ENCODE measurements at places on chromosomes 11 and 22.

GRCh38 chr11:88266157-88266556 lies 71.4 kb downstream of the CTSC start:
- DNase-seq, result no peak
- no peak overlapping the region for H3K27ac ChIP-seq
- H3K36me3 ChIP-seq, result no peaks in the 10 kb centered on the region

GRCh38 chr11:57360991-57361390 lies 20.0 kb downstream of the PRG3 start:
- no peaks in the 10 kb centered on the region for H3K27me3 ChIP-seq
- no peak overlapping the region for H3K4me3 ChIP-seq
- H3K27ac ChIP-seq, result peak overlapping the region; percentile 37
- no peak for DNase-seq
- peaks cover 40% of the 10 kb centered on the region for H3K4me1 ChIP-seq

- no peaks in the 10 kb centered on the region for H3K36me3 ChIP-seq
- no peaks in the 10 kb centered on the region for H3K27me3 ChIP-seq
- no peak overlapping the region for H3K4me3 ChIP-seq
- no peak overlapping the region for H3K27ac ChIP-seq
- H3K4me1 ChIP-seq, result no peaks in the 10 kb centered on the region
- no peak for DNase-seq
Measured at GRCh38 chr11:1456176-1456575, 30.4 kb downstream of the MOB2 start.

DNA sequence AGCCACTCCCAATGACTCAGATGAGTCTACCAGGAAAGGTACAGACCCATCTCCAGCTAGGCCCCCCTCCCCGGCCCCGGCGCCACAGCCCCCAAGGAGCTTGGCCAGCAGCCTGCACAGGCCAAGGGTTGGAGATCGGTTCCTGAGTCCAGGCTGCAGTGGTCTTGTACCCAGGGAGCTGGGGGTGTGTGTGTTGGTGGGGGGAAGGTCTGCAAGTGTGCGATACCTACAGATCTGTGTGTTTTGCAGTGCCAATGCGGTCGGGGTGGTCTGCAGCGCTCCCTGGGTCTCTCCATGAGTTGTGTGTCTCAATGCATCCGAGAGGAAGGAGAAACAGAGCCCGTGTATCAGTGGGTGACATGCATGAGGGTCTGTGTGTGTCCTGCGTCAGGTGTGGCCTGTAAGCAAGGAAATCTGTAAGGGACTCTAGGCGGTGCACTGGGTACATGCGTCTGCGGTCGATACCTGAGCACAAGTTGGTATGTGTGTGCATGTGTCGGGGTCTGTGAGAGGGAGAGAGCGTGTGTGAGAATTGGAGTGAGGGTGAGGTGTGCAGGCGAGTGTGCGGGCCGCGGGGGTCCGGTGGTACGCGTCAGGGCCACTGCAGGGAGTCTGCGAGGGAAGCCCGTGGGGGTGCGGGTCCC lies 645 bp downstream of the CDC42BPG start:
- H3K4me1 ChIP-seq, result peaks cover 33% of the 10 kb centered on the region
- H3K27me3 ChIP-seq, result no peaks in the 10 kb centered on the region
- peak; percentile 21 for DNase-seq
- peak overlapping the region; percentile 79 for H3K4me3 ChIP-seq
- H3K36me3 ChIP-seq, result peaks cover 4% of the 10 kb centered on the region
- peak overlapping the region; percentile 92 for H3K27ac ChIP-seq

DNA sequence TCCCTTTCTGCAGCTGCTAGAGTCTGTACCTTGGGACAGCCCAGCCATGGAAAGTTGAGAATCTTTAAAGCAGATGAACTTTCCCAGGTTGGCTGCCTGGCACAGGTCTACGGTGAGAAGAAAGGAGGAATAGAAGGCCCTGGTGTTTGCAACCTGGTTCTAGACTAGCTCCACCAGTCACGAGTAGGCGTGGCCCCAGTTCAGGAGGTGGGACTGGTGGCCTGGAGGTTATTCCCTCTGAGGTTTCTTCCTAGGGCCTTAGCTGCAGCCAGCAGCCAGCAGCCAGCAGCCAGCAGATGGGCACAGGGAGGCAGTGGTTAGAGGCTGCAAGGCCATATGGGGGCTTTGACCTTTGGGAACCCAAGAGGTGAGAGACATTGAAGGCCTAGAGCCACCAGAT lies 40.9 kb downstream of the PRDM11 start:
- no peak for DNase-seq
- no peaks in the 10 kb centered on the region for H3K36me3 ChIP-seq
- no peaks in the 10 kb centered on the region for H3K27me3 ChIP-seq

DNA sequence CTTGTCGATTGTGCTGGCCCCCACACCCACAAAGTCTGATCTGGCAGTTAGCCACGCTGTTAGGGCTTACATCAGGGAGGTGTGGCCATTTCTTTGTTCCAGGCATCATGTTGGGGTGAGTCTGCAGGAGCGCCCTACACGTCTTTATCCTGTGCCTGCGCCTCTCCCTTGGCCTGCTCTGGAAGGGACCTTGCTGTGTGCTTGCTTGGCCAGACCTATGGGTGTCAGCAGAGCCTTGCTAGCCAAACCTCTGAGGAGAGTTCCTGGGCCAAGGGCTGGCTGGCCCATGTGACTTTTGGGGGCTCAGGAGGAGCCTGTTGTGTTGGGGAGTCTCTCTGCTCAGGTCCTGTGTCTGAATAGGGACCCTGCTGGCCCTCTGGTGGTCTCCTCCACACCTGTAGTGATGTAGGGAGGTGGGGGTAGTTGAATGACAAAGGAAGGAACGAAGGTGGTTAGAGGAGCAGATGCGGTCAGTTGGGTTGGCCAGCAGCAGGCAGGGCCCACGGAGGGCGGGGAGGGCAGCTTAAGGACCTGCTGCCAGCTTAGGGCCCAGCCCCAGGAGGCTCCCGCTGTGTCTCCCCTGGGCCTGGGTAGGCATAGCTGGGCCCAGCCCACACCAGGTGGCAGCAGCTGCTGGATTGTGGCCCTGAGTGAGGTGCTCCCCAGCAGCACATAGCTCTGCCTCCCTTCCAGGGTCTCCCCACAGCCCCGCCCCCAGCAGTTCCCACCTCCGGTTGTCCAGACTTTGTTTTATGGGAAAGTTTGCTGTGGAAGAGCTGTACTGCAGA lies 7.9 kb downstream of the PPIL2 start:
- H3K27ac ChIP-seq, result no peak overlapping the region
- H3K4me3 ChIP-seq, result no peak overlapping the region
- no peak for DNase-seq
- peaks cover 9% of the 10 kb centered on the region for H3K36me3 ChIP-seq

Data from Caco-2 (cell line).